ENCODE measurements at places on chromosomes 12 and 14. TPM values are rescaled to one million over a fixed set of nuclear protein-coding genes. Genes with fewer than 3 reads are reported as not detected.
A peak's percentile ranks its signal among the peaks of the same experiment; 100 is the strongest.

DNA sequence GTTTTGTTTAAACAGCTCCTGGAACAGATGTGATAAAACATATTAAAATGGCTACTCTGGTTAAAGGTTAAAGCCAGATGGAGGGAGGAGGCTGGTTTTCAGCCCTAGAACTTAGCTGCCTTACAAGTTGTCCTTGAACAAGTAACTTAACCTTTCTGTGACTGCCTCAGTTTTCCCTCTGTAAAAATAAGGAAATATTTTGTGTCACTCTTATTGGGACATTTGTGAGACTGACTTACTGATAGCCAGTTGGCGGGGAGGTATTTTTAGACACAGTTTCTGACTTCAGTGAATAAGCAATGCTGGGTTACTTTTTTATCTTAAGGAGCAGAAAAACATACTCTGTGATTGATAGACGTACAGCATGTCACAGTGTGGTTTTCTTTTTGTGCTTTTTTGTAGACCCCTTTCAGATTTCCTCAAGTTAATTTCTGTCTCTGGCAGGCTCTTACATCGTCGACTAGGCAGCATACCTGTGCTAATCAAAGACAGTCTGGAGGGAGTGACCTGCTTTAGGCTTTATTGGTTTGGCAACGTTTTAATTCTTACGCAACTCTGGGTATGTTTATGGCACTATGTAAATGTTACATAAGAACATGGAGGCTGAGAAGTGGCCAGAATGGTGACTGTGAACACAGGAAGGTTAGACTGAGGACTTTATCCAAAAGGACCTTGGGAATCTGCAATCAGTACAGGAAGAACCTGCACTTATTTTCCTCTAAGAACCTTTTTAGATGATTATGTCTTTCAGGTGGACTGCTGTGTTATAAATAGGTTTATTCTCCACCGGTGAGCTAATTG lies 3.3 kb downstream of the ACVR1B start:
- peaks cover 28% of the 10 kb centered on the region for H3K4me1 ChIP-seq
- H3K36me3 ChIP-seq: no peaks in the 10 kb centered on the region
- H3K4me3 ChIP-seq: no peak overlapping the region
- no peak for DNase-seq
- no peaks in the 10 kb centered on the region for H3K27me3 ChIP-seq
- H3K27ac ChIP-seq: no peak overlapping the region

DNA sequence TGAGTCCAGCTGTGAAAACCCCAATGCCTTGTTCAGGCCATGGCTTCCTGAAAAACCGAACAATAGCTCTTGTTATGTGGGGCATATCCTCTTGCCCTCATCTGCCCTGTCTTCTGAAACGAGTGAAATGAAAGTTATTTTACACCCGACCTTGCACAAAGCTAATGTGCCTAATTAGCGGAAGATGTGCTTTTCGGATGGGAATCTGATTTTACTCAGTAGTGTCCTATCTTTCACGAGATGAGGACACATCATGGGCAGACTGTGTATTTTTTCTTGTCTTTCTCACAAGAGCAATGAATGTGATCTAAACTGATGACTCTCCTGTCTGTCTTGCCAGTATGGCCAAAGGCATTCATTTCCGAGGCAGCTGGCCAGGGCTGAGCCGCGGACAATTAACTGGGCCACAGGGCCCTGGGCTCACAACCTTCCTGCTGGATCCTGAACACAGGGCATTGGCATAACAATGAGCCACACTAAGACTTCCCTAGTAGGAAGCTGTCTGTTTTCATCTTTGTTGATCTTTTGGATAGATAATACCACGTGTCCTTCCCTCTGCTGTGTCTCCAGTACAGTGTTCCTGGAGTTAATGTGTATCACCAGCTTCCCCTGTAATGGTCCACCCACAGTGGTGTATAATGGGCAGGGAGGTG lies 86.0 kb upstream of the HIF1A start:
- H3K27ac ChIP-seq: peak overlapping the region; percentile 90
- H3K36me3 ChIP-seq: no peaks in the 10 kb centered on the region

DNA sequence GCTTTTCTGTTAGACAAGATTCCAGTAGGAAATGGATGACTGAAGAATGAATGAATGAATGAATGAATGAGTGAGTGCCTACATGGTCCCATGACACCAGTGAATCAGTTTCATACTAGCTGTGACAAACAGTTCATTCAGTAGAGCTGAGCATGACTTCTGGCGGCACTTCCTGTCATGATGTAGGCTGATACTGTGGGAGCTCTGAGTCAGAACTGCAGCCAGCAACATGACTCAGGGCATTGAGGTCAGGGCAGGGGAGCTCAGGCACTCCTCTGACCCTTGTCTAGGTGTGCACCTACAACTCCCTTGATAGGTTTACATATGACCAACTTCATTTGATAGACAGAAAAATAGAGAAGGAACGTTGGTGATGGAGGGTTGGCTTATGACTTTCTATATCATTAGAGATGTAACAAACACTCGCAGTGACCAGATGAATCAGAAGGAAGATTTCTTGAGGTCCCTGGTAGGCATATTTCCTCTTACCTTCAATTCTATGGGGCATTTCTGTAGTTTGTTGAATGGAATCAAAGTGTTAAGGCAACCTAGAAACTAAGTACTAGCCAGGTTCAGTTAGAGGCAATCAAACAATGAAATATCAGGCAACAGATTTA lies 139.3 kb upstream of the ARHGAP5 start:
- no peak overlapping the region for H3K27ac ChIP-seq
- H3K4me3 ChIP-seq: no peak overlapping the region
- DNase-seq: no peak
- H3K27me3 ChIP-seq: no peaks in the 10 kb centered on the region
- H3K4me1 ChIP-seq: peaks cover 20% of the 10 kb centered on the region

- peak overlapping the region; percentile 96 for H3K27ac ChIP-seq
- no peaks in the 10 kb centered on the region for H3K27me3 ChIP-seq
- H3K4me1 ChIP-seq: peaks cover 42% of the 10 kb centered on the region
Observed at GRCh38 chr12:79690142-79690637, 574 bp downstream of the PAWR start.

DNA sequence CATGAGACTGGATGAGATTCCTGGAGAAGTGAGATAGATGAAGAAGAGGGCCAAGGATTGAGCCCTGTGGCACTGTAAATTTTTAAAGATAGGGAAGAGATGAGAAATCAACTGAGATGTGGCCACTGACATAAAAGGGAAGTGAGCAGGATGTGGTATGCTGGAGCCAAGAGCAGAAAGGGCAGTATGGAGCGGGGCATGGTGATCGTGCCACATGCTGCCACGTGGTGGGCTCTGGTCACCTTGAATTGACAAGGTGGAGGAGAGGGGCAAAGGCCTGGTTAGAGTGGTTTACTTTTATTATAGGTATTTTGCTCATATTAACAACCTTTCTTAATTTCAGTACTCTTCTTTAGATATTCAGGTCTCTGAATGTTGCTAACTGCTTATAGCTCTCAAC lies 257.9 kb downstream of the NEDD1 start:
- no peaks in the 10 kb centered on the region for H3K4me1 ChIP-seq
- H3K36me3 ChIP-seq: no peaks in the 10 kb centered on the region
- H3K27me3 ChIP-seq: no peaks in the 10 kb centered on the region
- no peak overlapping the region for H3K4me3 ChIP-seq

DNA sequence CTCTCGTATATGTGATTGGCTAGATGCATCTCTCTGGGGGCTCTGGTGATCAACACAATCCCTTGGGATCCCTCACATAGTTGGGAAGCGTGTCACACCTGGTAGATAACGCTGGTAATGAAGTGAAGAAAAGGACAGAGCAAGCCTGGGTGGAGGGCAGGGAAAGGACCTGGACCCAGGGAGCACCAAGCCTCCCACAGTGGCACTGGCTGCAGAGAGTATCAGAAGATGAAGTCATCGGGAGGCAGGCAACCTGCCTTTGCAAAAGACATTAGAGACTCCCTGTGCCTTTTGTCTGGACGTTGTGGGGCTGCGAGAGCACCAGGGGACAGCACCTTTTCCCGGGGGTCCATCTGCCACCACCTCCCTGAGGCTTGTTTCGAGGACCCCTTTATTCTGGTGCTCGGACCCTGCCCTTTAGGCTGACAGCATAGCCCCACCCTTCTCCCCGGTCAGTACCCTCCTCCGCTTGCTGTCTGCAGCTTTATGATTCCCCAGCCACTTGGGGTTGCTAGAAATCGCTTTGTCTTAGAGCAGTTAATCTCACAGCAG lies 116.4 kb downstream of the EML1 start:
- H3K27ac ChIP-seq: no peak overlapping the region
- peaks cover 20% of the 10 kb centered on the region for H3K4me1 ChIP-seq
- DNase-seq: peak; percentile 69

DNA sequence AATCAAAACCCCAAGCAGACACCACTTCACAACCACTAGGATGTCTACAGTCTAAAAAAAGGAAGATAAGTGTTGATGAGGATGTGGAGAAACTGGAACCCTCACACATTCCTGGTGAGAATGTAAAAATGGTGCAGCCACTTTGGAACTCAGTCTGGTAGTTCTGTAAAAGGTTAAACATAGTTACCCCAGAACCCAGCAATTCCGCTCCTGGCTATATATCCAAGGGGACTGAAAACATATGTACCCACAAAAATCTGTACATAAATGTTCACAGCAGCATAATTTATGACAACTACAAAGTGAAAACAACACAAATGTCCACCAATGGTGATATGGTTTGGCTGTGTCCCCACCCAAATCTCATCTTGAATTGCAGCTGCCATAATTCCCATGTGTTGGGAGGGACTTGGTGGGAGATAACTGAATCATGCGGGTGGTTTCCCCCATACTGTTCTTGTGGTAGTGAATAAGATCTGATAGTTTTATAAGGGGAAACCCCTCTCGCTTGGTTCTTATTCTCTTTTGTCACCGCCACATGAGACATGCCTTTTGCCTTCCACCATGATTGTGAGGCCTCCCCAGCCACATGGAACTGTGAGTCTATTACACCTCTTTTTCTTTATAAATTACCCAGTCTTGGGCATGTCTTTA lies 46.8 kb downstream of the PRKAB1 start:
- H3K36me3 ChIP-seq: peaks cover 35% of the 10 kb centered on the region
- no peak overlapping the region for H3K4me3 ChIP-seq
- H3K4me1 ChIP-seq: peaks cover 7% of the 10 kb centered on the region
- no peaks in the 10 kb centered on the region for H3K27me3 ChIP-seq

- H3K4me1 ChIP-seq: peaks cover 16% of the 10 kb centered on the region
- H3K27me3 ChIP-seq: no peaks in the 10 kb centered on the region
- H3K27ac ChIP-seq: peak overlapping the region; percentile 91
- H3K36me3 ChIP-seq: peaks cover 24% of the 10 kb centered on the region
- DNase-seq: peak; percentile 97
Observed at GRCh38 chr12:123269395-123269892, 2.2 kb downstream of the CDK2AP1 start.

Gene IGF1
- total RNA-seq: 0.88 TPM

Gene HNF1A
- not detected for total RNA-seq

Gene EIF2S3B
- 2.9 TPM for total RNA-seq

Gene CLEC4C
- total RNA-seq: not detected
